Activated CD4-positive, CD25-positive, alpha-beta regulatory T cell (primary cell): ENCODE measurements at places on chromosomes 7 and 10.

- DNase-seq, result no peak
Measured at GRCh38 chr7:37782166-37782565, 66.2 kb upstream of the NME8 start.

DNA sequence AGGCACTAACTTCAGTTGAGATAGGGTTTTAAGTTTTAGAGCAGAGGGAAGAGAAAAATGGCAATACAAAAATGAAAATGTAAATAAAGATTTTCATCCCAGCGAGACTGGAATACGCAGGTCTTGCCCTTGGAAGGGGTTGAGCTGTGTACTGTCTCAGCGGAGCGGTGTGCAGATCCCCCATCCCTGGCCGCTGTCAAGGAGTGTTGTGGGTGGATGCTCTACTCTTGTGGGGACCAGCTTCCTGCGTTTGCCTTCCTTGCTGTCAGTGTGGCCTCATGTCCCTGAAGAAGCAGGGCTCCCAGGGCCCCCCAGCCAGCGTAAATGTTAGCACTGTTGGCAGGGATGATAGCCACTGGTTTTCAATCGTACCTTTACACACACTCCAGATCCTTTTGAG lies 249.7 kb upstream of the PITRM1 start:
- no peak for DNase-seq

- no peak for DNase-seq
Measured at GRCh38 chr10:96656198-96656577, 64.1 kb downstream of the PIK3AP1 start.

GRCh38 chr7:31100871-31101270 lies 48.8 kb downstream of the ADCYAP1R1 start:
- DNase-seq, result no peak

DNA sequence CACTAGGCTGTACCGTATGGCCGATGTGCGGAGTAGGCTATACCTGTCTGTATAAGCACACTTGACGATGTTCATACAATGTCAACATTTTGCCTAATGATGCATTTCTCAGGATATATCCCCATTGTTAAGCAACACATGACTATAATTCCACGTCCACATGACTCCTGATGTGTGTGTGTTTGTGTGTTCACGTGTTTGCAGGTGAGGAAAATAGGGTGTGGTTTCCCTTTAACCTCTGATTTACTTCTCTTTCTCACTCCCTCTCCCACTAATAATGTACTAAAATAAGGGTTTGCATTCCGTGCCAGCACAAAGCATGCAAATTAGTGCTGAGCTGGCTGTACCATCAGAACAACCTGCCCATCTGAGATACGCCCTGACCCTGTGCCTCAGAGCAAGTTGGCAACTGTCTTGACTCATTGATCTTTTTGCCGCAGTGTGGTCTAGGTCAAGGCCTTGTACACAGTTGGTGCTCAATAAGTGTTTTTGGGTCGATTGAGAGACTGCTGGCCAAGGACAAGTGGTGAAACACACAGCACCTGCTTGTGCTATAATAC lies 64.6 kb upstream of the DOCK1 start:
- DNase-seq, result no peak

DNA sequence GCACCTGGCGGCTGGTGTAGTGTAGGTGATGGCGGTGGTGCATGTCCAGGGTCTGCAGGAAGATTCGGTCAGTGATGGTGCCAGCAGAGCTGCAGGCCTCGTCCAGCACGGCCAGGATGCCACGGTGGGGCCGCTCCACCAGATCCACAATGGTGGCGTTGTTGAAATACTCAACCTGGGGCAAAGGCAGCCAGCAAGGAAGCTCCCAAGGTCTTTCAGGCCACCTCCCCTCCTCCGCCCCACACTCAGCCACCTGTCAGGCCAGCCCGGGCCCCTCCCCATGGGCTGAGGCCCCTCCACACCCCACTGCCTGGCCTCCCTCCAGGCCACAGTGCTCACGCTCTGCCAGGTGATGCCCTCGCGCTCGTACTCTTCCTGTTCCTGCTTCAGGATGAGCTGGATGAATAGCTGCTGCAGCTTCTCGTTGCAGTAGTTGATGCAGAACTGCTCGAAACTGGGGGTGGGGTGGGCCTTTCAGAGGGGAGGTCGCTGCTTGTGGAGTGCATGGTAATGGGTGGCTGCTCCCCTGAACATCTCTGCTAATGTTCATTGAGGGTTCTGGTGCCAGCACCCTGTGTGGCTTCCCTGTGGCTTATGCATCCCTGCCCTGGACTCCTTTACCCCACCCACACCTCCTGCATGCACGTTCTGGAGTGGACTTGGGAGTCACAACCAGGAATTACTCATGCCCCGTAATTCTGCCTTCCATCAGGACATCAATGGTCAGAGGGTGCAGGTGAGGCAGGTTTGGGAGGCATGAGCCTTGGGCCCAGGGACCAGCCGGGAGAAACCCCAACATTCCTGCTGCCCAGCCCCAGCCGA lies 8.9 kb downstream of the MYO1G start:
- DNase-seq, result no peak

DNA sequence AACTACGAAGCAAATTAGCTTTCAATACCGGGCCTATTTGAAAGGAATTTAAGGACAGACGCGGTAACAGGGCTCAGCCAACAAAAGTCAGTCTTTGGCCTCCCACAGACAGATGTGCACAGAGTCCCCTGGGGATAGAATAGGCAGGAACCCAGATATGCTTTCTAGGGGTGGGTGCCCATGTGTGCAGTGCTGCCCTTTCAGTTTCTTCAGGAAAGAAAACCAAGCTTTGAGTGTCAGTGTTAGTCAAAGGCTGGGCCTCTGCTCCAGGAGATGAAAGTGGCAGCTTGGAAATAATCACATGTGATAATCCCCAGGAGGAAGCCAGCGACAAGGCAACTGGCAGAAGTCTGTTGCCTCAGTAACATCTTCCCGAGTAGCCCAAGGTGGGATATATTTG lies 43.8 kb upstream of the CSTF2T start:
- DNase-seq, result no peak

- no peak for DNase-seq
Measured at GRCh38 chr7:21086688-21087087, 300.0 kb upstream of the SP8 start.

GRCh38 chr10:95265572-95265971 lies 25.2 kb downstream of the PDLIM1 start:
- no peak for DNase-seq

GRCh38 chr7:136062625-136063325 lies 85.6 kb upstream of the MTPN start:
- DNase-seq, result no peak

- DNase-seq, result no peak
Measured at GRCh38 chr10:19815036-19815730, 1.0 kb upstream of the PLXDC2 start.

- DNase-seq, result no peak
Measured at GRCh38 chr7:7521259-7521658, 14.4 kb downstream of the COL28A1 start.

DNA sequence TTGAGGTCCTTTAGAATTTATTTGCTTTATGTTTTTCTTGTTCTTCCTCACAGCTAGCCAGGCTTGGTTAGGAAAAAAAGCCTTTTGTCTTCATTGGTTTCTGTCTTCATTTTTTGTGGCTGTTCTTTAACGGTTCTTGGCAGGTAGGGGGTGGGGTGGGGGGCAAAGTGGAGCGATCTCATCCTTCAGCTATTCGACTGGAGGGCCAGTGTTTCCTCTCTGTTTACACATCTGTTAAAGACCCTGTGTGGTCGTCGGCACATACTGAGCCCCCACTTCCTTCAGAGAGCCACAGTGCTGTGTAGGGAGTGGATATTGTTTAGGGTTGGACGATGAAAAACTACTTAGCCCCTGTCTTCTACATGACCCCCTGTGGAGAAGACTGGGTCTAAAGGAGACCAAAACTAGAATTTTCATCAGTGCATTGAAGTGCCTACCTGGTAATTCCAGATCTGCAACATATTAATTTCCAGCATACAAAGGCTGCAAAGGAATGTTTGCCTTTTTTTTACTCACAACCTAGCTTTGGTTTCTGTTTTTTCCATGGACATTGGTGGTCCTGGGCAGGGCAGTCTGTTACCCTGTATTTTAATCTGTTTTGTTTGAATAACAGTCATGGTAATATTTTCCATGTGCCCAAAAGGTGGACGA lies 29.0 kb downstream of the PRPF18 start:
- no peak for DNase-seq

GRCh38 chr7:51973071-51973470 lies 656.5 kb upstream of the COBL start:
- no peak for DNase-seq

GRCh38 chr10:27654284-27654683 lies 91.3 kb downstream of the MKX start:
- no peak for DNase-seq

DNA sequence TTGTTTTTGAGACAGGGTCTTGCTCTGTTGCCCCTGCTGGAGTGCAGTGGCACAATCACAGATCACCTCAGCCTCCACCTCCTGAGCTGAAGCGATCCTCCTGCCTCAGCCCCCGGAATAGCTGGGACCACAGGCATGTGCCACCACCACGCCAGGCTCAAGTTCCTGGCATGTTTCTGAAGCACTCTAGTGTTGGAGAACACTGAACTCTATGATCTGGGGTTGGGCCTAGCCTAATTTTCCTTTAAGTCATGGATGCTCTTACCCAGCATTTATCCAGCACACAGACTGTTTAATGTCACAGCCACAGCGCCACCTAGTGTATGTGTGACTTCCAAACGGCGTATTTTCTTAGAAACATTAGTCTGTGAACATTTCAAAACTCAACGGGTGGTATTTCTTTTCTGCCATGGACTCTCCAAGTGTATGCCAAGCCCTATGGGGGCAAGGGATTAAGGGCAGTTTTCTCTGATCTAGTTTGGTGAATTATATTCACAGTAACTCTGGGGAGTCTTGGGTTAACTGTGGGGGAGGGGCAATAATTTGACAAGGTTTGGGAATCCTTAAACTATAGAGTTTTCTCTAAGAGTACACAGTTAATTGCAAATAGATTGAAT lies 91.8 kb downstream of the CREM start:
- peak; percentile 55 for DNase-seq

- no peak for DNase-seq
Measured at GRCh38 chr7:46100521-46100920, 179.4 kb upstream of the IGFBP3 start.

GRCh38 chr7:140489026-140489359 lies 9.7 kb upstream of the MKRN1 start:
- DNase-seq, result no peak

DNA sequence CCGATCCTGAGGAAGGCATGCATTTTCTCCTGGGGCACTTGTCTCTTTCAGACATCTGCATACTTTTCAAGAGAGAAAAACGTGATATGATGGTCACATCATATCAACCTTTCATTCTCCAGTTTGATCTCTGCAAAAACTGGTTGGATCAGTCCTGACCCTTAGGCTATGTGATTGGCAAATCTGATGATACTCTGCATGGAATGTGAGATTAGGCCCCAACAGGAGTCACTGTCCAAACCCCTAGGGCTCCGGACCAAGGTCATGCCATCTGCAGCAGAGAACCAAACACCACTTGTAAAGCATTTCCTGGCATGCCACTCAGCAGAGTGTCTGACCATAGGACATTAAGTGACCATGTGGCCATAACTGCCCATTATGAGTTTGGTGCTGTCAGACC lies 8.6 kb downstream of the GCK start:
- DNase-seq, result no peak

- no peak for DNase-seq
Measured at GRCh38 chr10:125153703-125154490, 6.5 kb downstream of the CTBP2 start.

DNA sequence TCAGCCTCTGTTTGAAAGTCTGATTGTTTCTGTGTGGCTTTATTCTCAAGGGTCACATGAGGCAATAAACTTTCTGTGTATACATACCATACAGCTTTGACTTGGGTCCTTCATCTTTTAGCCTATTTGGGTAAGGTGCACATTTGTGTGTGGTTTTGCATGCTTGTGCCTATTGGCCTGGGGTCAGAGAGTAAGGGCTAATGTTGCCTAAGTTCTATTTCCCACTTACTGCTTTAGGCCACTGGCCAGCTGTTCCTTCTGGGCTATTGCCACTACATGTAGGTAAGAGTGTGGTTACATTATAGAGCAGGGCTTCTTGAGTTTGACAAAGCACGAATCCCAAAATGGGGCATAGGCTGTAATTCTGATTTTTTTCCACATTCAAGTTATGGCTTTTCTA lies 21.8 kb downstream of the BBIP1 start:
- DNase-seq, result no peak

DNA sequence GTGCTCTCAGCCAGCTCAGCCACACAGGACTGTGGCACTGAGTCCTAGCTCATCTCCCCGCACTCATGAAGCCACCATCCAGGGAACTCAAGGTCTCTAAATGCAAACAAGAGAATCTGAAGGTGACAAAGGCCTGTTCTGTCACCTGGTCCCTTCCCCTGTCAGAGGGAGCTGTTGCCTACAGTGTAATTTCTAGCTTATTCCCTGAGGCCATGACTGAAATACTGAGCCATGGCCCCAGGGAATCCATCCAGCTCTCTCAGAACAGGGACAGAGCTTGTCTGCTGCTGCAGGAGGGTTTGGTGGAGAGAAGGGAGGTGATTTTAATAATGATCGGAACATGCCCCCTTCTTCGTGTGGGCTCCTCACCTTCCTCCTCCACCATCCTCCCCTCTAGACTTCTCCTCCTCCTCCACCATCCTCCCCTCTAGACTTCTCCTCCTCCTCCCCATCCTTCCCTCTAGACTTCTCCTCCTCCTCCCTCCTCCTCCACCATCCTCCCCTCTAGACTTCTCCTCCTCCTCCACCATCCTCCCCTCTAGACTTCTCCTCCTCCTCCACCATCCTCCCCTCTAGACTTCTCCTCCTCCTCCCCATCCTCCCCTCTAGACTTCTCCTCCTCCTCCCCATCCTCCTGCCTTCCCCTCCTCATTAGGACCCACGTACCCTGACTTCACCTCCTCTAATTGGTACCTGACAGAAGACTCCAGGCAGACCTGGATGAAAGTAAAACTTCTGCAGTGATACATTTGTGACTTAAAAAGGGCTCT lies 338.0 kb upstream of the MKI67 start:
- DNase-seq, result peak; percentile 17

GRCh38 chr7:79806161-79806734 lies 328.4 kb upstream of the GNAI1 start:
- no peak for DNase-seq

GRCh38 chr7:66119245-66119850 lies 4.7 kb downstream of the CRCP start:
- DNase-seq, result no peak
